Esophagus muscularis mucosa (tissue), 4 donors: ENCODE measurements at places on chromosomes 7 and 10.

DNA sequence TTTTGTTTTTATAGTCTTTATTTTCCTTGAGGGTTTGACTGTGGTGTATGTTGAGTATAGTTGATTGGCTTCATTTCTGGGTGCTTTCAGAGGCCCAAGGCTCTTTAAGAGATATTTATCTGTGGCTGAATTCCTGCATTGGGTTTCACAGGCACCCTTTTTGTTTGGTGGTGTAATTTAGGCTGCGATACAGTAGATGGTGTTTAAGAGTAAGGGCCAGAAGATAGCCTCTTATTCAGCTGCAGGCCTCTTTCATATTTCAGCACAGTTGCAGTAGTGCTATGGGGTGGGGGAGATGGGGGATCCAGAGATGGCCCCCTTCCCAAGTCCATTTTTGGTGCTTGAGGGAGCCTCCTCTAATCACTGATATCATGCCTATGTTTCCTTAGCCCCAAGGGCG lies 69.7 kb downstream of the MGAM2 start:
- DNase-seq, result no peak

DNA sequence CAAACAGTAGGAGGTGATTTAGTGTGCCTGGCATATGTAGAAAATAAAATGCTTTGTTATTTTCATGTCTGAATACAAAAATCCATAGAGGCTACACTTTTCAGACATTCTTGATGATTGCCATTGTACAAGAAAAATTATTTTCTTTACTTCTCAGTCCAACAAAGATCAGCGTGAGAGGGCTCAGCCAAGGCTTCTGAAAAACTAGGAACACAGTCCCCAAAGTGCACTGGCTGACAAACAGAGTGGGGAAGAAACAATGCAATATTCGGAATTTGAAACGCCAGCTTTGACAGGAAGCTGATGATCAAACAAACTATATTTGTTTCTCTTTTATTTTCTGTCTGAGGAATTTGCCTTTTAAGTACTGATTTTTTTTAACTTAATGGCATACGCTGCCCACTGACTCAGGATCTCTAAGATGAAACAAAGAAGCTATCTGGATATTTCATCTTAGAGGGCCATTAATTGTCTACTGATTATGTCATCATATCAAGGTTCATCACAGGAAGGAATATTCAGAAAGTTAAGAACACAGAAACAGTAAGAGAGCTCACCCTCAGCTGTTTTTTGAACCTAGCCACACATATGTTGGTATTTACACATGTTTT lies 197.0 kb upstream of the INHBA start:
- no peak for DNase-seq

DNA sequence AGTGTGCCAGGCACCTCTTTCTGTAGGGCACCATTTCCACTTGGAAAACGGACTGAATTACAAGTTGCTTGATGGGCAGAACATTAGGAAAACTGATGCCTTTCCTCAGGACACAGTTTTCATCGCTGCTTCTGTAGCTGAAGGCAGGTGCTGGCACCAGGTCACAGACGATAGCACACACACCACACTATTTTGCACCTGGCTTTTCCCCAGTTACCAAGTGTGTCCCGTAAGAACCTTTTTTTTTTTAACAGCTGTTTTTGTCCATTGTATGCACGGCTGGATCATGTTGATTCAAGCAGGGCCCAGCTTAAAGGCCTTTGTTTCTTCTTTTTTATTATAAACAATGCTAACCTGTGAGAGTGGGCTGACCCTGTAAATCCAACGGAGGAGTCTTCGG lies 1.3 kb upstream of the GET4 start:
- no peak for DNase-seq

GRCh38 chr7:135901585-135902540 lies 75.3 kb downstream of the MTPN start:
- no peak for DNase-seq

- no peak for DNase-seq
Measured at GRCh38 chr10:16505161-16505560, 16.5 kb downstream of the C1QL3 start.

- DNase-seq, result no peak
Measured at GRCh38 chr10:48305905-48306264, 592 bp upstream of the MAPK8 start.

DNA sequence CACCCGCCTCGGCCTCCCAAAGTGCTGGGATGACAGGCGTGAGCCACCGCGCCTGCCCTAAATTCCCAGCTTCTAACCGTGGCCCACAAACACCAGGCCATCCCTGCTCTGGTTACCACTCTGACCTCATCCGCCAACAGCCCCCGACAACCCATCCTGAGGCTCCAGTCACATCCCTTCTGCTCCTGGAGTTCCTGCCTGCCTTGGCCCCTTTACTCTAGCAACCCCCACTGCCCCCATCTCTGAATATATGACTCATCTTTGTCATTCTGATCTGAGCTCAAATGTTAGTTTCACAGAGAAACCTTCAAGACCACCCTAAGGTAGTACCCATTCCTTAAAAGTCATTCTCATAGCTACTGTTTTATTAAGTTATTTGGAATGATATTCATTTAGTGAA lies 26.6 kb downstream of the RHEB start:
- no peak for DNase-seq

- DNase-seq, result no peak
Measured at GRCh38 chr7:16934722-16935340, 53.0 kb upstream of the AGR3 start.

DNA sequence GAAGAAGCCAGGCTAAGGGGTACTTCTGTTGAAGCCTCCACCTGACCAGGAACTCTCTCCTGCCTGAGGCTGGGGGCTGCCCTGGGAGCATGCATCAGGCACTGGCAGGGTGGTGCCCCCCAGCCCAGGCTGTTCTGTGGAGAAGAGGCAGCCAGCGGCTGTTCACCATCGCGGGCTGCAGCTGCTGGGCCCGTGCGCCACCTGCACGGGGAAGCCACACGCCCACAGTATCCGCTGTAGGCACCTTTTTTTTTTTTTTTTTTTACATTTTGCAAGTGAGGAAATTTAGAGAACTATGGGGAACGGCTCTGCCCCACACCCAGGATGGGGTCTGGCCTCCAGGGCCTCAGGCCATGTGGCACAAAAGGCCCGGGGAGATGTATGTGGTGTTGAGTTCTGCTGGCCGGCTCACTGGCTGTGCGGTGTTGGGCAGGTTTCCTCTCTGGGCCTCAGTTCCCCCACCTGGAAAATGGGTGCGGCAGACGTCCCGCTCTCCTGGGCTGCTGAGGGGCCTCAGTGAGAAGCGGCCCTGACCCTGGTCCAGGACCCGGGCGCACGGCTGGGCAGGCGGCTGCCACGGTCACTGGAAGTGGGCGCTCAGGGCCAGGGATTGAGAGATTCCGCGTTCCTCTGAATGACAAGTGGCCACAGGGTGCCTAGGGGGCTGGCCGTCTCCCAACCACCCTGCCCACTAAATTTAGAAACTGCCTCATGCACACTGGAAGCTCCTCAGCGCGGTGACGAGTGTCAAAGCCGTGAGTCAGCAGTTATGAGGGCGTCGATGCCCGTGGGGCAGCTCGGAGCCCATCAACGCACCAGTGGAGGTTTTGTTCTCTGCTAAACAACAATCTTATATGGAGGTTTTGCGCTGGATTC lies 8.8 kb upstream of the INTS1 start:
- no peak for DNase-seq

GRCh38 chr10:86757113-86757972 lies 924 bp downstream of the BMPR1A start:
- no peak for DNase-seq
